ENCODE measurements at places on chromosomes 7 and 10.
A peak's percentile ranks its signal among the peaks of the same experiment; 100 is the strongest.

DNA sequence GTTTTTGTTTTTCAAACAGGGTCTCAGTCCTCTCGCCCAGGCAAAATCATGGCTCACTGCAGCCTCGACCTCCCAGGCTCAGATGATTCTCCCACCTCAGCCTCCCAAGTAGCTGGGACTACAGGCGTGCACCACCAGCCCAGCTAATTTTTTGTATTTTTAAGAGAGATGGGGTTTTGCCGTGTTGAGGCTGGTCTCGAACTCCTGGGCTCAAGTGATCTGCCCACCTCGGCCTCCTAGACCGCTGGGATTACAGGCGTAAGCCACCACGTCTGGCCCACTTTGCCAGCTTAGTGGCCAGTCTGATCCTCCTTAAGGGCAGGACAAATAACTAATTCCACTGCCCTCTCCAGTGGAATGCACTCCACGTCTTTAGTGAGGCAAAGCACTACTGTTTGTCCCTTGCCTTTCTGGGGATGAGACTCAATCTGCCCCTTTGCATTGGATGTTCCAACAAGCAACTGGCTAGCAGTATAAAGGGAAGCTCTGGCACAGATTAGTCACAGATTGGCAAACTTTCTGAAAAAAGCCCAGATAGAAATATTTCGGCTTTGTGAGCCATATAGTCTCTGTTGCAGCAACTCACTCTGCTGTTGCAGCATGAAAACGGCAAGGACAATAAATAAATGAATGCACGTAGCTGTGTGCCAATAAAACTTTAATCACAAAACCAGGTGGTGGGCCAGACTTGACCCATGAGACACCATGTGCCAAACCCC is 143.8 kb upstream of the RHEB start:
- no peak for DNase-seq

DNA sequence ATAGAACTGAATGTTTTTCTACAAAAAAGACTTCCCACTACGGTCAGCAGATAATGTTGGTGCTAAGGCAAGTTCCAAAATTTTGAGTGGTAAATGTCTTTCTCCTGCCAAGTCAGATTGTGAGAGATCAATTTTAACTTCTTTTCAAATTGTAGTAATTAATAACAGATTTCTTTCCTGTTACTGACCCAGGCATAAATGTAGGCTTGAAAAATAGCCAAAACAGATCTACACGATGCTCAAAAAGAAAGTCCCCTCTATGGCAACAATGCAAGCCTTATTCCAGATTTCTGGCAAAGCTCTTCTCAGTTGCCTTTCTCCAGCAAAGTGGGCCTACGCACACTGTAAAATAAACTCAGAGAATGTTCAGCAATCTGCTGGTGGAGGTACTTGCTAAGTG is 641.0 kb upstream of the NRP1 start:
- DNase-seq = no peak

DNA sequence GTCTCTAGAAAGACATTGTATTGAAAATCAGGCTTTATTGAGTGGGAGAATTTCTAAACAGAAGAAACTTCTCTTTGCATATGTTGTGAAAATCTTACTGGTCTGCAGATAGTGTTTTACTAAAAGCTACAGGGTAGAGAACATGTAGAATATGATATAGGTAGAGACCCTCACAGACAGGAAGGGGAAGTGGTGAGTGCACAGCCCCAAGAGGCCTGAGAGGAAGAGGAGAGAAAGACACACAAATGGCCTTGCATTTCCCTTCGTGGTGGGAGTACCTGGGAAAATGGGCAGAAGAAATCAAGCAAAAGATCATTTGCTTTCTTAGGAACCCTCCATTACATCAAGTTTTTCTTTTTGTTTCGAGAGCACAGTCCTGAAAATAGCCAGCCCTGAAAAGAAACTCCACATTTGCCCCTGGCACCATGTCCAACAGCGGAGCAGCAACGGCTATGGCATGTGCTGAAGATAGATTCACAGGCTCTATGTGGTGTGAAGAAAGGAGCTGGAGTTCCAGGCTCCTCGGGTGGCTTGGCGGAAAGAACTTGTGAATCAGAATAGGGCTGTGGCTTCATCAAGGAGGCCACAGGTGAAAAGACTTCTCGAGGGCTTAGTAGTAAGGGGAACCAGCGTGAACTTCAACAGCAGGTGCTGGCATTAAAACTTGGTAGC is 143.5 kb downstream of the CALCR start:
- DNase-seq = no peak

- no peak for DNase-seq
These were observed 94.5 kb upstream of the INSYN2A start for GRCh38 chr10:127290850-127291249.

GRCh38 chr7:118305671-118306070 is 81.2 kb downstream of the ANKRD7 start:
- no peak for DNase-seq

- DNase-seq = no peak
These were observed 53.1 kb downstream of the PRF1 start for GRCh38 chr10:70549351-70549961.

GRCh38 chr7:90411510-90411909 is 8.2 kb downstream of the CLDN12 start:
- no peak for DNase-seq

GRCh38 chr10:49518982-49519578 is 19.8 kb downstream of the ERCC6 start:
- peak; percentile 33 for DNase-seq

- DNase-seq = no peak
These were observed 165.5 kb downstream of the ANK3 start for GRCh38 chr10:60224066-60224705.

DNA sequence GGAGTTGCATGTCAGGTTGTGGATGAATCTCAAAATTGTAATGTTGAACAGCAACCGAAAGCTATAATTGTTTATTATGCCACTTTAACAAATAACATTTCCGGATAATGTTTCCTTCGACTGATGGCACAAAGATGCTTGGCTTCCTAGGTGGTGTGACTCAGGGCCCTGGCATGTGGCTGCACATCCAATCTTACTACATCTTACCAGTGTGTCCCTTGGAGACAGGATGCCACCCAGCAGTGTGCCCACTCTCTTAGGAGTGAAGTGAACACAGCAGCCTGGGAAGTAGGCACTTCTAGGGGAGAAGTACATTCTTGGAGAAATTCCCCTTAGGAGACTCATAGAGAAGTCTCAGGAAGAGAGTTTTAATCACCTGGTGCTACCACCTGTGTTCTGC is 33.0 kb upstream of the GPR26 start:
- DNase-seq = no peak

DNA sequence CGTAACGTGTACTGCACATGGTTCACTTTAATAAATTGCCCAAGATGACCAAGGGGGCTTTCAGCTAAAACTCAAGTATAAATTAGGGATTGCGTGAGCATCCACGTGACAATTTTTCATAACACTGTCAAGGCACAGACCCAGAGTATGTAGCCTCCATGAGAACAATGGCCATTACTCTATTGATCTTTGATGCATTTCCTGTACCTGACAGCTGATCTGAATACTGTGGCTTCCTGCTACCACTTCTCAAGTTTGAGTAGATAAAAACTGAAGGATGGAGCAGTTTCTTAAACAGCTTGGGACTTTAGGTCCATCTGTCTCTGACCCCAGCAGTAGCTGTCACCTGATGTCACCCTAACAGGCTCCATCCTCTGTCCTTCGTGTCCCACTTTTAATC is 98.9 kb downstream of the ABCC2 start:
- no peak for DNase-seq

DNA sequence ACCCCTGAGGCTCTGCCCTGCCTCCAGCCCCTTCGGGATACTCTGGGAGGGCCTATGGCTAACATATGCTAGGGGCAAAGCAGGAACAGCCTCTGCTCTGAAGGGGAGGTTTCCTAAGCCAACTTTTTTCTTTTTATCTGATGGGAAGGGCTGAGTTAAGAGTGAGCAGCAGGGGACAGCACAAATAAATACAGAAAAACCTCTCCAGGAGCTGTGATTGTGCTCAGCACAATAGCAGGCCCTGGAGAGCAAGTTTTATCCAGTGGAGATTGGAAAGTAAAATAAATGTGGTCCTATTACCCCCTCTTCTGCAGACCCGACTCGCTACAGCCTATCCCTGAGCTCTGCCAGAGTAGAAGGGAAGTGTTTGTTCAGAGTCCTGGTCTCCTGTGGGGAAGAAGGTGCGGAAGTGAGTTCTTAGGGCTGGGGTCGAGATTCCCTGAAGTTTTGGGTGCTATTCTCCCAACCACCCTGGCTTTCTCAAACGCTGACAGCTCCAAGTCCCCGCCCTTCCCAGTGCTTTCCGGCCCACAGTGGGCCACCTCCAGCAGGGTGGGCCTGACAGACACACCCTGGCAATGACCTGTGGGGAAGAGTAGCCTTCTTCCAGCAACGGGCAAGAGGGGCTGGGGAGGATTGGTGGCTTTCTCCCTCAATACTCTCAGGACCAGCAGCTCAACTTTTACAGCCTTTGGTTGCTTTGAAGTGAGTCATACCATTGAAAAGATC is 23.0 kb upstream of the AFAP1L2 start:
- DNase-seq = no peak

- DNase-seq = no peak
These were observed 54.3 kb downstream of the IKZF1 start for GRCh38 chr7:50358779-50359178.

DNA sequence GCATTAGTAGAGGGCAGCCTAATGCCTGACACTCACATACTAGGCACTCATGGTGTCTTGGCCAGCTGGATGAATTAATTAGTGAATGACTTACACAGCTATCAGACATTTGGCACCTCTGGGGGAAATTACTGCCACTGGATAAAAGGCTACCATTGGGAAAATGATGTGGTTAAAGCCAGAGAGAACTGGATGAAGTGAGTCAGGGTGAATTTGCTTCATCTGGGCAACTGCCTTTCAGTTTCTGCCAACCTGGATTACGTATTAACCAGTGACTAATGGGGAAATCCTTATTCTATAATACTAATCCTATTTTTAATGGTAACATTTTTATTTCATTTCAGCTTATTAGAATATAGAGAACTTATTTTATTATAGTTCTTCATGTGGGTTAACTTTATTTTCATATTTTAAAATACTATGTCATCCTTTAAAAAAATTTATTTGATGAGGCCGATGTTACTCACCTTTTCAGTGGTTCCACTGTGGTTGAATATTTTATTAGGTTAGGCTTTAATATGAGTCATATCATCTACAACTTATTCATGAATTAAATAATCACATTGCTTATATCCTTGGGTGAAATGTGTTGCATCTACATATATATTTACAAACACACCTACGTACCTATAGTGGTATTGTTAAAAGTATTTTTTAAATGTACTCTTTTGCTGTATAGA is 85.6 kb upstream of the CAPZA2 start:
- DNase-seq = no peak

- peak; percentile 77 for DNase-seq
These were observed 21.1 kb downstream of the PLAU start for GRCh38 chr10:73931767-73932619.

DNA sequence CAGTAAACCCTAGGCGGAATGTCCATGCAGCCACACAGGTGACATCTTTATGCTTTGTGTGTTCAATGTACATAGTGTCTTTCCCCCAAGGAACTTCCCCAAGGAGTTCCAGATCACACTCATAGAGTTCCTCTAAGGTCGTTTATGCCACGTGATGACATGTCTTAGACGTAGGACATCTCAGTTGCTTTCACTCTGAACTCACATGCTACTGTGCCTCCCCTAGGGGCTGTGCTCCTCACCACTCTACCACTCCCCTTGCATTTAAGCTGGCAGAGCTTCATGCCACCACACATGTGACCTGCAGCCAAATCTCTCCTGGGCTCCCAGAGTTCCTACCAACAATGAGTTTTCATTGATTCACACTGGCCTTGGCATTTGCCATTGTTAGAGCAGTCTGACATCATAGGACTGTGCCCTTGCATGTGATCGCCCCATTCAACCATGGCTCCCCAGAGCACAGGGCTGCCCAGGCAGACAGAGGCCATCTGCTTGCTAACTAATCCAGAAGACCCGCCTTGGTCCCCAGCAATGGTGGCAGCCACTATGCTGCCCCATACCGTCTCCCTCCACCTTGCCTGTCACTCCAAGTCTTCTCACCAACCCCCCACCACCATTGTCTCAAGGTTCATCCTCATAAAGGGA is 95.3 kb upstream of the MACROH2A2 start:
- no peak for DNase-seq

GRCh38 chr7:128025819-128026218 is 5.4 kb downstream of the LRRC4 start:
- DNase-seq = no peak

GRCh38 chr7:130478991-130479390 is 12.9 kb upstream of the MEST start:
- no peak for DNase-seq

DNA sequence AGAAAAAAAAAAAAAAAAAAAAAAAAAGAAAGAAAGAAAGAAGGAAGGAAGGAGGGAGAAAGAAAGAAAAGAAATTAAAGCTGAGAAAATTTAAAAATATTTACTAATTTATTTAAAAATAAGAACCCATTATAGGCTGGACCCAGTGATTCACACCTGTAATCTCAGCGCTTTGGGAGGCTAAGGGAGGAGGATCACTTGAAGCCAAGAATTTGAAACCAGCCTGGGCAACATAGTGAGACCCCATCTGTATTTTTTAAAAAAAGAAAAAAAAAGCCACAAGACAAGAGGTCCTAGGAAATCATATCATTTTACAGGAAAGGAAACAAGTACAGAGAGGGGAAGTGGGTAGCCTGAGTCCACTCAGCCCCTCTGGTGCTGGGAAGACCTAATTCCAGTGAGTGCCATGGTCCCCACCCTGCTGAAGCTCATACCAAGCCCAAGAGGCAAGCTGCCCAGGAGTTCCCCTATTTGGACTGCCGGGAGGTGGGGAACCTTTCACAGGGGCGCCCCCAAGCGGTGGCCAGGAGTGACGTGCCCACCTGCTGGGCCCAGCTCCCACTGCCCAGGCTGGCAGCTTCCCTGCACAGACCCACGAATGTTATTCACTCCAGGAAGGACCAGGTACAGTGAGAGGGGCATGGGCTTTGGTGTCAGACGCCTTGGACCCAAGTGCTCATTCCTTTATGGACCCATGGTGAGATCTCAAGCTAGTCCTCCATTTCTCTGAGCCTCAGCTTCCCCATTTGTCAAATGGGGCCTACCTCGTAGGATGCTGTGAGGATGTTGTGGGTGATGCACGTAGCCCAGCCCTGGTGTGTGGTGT is 133.6 kb downstream of the ZMIZ1 start:
- DNase-seq = peak; percentile 12

DNA sequence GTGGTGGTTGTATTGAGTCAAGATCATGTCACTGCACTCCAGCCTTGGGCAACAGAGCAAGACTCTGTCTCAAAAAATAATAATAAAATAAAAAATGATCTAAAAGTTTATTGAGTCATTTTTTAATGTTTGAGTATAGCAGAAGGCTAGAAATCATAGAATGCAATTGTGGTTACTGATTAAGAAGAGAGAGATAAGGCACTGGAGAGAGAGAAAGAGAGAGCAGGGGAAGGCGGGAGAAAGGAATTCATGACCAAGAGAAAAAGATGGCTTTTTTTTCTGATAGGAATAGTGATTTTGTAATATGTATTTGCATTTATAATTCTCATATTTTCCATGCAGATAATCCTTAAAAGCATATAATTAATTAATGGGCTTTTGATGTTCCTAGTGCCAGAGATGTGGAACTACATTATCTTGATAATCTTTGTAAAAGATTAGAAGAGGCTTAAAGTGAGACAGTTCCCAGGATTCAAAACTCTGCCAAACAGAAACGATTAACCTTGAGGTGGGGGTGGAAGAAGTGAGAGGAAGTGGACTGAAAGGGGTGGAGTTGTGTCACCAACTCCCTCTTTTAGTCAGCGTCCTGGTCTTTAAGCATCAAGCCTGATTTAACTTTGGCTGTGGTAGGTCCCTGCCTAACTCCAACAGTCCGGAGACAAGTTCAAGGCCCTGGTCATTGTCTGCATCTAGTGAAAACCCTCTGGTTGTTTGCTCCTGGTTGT is 76.2 kb downstream of the CHN2 start:
- no peak for DNase-seq

- DNase-seq = no peak
These were observed 55.4 kb downstream of the LANCL2 start for GRCh38 chr7:55420530-55420929.

All from CD4-positive, alpha-beta T cell treated with Interleukin-6 at 100 ng/mL for 8 hours (primary cell).